ENCODE measurements at places on chromosomes 13 and 19.

- peak; percentile 34 for DNase-seq
These were observed 49.8 kb downstream of the BICRA start for GRCh38 chr19:47658431-47659348.

DNA sequence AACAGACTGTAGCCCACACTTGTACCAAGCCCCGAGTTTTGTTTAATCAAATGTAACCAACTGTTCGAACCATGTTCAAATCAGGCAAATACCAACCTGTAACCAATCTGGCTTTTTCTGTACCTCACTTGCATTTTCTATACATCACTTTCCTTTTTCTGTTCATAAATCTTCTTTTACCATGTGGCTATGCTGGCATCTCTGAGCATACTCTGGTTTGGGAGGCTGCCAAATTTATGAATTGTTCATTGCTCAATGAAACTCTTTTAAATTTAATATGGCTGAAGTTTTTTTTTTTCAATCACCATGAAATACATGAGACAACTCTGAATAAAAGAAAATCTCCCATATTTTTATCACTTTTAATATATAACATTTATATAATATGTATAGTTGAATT is 256.1 kb downstream of the SLITRK6 start:
- DNase-seq = no peak

- DNase-seq = no peak
These were observed 607.1 kb downstream of the DCT start for GRCh38 chr13:93872376-93872775.

GRCh38 chr13:44336934-44337333 is 36.7 kb upstream of the SERP2 start:
- no peak for DNase-seq

DNA sequence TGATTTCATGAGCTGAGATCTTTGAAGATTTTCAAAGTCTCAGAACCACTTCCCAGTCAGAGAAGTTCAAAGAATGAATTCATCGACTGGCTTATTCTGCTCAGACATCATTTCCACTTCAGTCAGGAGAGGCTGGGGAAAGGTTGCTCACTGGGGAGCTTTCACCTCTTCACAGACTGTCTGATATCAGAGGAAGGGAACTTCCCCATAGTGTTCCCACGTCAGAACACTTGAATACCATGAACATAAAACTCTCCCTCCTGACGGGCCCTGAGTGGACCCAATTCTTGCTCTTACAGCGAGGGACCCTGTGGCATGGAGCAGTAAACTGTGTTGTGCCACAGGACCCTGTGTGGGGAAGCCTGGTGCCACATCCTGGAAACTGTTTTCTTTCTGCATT is 492.6 kb downstream of the COG6 start:
- no peak for DNase-seq

DNA sequence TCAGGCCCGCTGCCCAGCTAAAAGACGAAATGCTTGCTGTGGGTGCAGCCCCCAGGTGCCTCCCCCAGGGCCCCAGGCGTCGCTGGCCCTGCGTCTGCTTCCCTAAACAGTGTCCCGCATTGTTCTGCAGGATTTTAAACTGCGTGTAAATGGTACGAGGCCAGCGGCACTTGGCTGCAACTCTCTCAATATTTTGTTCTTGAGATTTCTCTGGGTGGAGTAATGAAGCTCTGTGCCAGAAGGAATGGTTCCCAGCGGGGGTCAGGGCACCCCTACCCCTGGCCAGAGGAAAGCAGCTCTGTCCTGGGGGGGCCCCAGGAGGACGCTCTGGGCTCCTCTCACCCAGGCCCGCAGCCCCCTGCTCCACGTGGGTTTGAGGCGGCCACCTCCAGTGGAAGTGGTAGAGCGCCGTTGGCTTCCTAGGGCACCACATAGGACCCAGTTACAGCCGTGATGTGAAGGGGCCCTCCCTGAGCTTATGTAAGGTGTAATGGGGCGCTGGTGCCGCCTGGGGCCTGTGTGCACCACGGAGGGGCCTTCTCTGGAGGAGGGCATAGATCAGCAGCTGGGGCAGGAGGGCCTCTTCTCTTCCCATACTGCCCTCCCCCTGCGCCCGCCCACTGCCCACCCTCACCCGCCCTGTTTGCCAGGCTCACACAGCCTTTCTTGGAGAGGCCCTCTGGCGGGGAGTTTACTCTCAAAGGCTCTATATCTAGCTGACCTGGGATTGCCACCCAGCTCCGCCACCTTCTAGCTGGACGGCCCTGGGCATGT is 19.8 kb downstream of the PAK4 start:
- no peak for DNase-seq

- DNase-seq = no peak
These were observed 527.1 kb downstream of the FGF9 start for GRCh38 chr13:22198001-22198400.

GRCh38 chr13:37277007-37277406 is 171.5 kb upstream of the CSNK1A1L start:
- no peak for DNase-seq

DNA sequence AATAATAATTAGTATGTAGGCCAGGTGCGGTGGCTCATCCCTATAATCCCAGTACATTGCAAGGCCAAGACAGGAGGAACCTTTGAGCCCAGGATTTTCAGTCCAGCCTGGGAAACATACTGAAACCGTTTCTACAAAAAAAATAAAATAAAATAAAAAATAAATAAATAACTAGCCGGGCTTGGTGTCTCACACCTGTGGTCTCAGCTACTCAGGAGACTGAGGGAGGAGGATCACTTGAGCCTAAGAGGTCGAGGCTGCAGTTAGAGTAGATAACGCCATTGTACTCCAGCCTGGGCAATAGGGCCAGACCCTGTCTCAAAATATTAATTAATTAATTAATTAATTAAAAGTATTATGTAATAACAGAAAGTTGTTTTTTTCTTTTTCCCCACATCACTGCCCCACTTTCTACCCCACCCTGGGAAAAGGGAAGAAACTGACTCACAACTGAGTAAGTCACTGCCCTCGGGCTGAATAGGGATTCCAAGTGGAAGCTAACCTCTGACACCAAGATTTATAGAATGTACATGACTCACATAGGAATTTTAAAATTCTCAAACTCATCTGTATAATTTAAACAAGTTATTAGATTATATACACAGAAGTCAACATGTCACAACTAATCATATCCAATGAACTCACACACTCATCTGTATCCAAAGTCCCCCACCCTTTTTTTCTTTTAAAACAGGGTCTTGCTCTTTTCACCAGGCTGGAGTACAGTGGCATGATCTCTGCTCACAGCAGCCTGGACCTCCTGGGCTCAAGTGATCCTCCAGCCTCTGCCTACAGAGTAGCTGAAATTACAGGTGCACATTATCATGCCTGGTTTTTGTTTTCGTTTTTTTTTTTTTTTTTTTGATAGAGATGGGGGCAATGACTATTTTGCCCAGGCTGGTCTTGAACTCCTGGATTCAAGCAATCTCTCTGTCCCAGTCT is 12.5 kb downstream of the ZNF611 start:
- DNase-seq = peak; percentile 88

DNA sequence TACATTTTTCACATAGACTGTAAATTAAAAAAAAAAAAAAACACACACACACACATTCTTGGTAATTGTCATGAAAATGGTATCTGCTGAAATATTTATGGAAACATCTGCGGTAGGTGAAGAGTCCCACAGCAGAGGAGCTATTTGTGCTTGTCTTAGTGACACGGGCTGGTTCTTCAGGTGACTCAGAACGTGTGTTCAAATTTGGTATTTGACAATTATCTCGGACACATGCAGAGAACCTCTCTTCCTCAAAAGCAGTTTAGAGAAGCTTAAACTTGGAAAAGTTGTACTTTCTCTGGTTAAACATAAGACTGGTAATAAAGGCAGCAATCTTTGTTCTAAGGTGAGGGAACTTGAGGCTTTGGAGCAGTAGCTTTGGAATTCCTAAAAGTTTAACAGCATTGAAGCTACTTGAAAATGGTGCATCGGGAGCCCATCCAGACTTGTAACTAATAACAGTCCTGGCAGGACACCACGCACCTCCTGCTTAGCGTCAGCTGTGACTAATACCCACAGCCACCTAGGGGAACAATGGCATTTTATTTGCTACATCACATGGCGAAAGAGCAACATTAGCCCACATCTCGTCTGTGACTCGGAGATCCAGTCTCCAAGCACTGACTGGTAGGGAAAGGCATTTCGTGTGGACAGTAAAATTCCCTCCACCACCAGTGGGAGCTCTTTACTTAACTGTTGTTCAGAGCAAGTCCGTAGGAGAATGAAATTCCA is 1505.1 kb upstream of the SLC10A2 start:
- peak; percentile 97 for DNase-seq

GRCh38 chr19:55688422-55689218 is 13.6 kb downstream of the EPN1 start:
- peak; percentile 30 for DNase-seq

GRCh38 chr13:42331009-42331408 is 59.1 kb downstream of the AKAP11 start:
- no peak for DNase-seq

DNA sequence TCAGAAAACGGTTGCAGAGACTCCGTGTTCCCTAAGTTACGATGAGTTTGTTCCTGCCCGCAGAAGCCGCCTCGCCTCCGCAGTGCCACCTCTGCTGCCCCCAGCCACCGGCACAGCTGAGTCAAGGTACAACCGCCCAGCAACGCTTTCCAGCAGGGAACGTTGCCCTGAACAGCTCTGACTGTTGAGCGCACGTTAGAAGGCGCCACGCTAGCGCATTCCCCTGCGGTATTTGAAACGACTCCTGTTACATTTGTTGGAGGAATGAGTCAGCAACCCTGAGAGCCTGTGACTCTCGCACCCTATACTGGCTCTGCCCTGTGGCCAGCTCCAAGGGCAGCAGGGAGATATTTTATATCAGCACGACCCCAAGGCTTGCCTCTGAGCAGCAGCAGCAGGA is 302.8 kb downstream of the TEX29 start:
- DNase-seq = no peak

- DNase-seq = no peak
These were observed 368.0 kb upstream of the SGCG start for GRCh38 chr13:22812793-22813192.

DNA sequence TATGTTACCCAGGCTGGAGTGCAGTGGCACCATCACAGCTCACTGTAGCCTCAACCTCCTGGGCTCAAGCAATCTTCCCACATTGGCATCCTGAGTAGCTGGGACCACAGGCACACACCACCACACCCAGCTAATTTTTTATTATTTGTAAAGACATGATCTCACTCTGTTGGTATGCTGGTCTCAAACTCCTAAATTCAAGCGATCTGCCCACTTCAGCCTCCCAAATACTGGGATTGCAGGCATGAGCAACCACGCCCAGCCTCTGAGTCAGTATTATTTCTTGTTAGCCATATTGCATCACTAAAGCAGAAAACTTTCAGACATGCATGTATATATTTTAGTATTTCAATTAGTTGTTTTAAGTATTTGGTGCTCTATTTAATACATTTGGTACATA is 376.4 kb downstream of the GPC6 start:
- DNase-seq = peak; percentile 84

- DNase-seq = no peak
These were observed 23.8 kb downstream of the SHC2 start for GRCh38 chr19:437041-437440.

GRCh38 chr13:104592127-104592526 is 1525.9 kb upstream of the SLC10A2 start:
- DNase-seq = peak; percentile 95

GRCh38 chr19:40336601-40336900 is 11.6 kb downstream of the C19orf47 start:
- DNase-seq = no peak

DNA sequence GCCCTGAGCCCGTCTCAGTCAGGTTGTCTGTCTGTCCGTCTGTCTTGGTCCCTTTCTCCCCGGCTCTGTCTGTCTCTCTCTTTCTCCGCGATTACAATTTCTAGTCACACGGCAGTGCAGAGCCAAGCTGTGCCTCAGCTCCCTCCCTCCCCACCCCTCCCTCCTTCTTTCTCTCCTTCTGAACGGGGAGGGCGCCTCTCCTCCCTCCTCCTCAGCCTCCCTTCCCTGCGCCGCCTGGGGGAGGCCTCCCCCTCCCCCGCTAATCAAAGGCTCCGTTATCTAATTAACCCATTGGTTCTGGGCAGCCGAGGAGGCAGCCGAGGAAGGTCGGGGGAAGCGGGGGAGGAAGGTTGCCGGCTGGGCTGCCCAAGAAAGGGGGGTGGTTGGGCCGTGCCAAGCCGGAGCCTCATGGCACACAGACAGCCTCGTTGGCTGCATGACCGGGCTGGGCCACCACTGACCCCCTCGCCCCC is 16.5 kb downstream of the LRRC4B start:
- no peak for DNase-seq

- peak; percentile 36 for DNase-seq
These were observed 130.1 kb downstream of the SLITRK1 start for GRCh38 chr13:83752141-83752540.

- no peak for DNase-seq
These were observed 1299.2 kb upstream of the ATXN8OS start for GRCh38 chr13:68808456-68808855.

- DNase-seq = peak; percentile 84
These were observed 115.8 kb downstream of the KATNAL1 start for GRCh38 chr13:30191491-30192100.

- DNase-seq = no peak
These were observed at the start of gene SIGLEC7 for GRCh38 chr19:51142119-51142518. SIGLEC7 (plus strand) TSS chr19:51142301; CDS start chr19:51142370, 69 bp downstream.

DNA sequence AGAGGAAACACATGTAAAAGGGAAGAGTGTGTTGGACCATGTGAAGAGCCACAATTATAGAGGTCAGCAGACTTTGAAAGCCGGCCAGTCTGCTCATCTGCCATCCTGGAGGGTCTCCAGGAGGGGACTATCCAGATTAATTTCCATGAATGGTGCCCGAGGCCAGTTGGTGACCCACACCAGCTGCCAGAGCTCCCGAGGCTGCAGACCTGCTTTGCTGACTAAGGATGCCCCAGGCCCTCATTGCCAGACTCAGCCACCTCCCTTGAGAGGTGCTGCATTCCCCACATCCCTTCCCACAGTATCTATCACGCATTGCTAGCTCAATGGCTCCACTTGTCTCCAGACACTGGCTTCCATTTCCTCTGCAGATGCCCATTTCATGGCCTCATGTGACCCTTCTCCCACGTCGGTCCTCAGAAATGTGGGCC is 110.3 kb downstream of the NALCN start:
- no peak for DNase-seq

DNA sequence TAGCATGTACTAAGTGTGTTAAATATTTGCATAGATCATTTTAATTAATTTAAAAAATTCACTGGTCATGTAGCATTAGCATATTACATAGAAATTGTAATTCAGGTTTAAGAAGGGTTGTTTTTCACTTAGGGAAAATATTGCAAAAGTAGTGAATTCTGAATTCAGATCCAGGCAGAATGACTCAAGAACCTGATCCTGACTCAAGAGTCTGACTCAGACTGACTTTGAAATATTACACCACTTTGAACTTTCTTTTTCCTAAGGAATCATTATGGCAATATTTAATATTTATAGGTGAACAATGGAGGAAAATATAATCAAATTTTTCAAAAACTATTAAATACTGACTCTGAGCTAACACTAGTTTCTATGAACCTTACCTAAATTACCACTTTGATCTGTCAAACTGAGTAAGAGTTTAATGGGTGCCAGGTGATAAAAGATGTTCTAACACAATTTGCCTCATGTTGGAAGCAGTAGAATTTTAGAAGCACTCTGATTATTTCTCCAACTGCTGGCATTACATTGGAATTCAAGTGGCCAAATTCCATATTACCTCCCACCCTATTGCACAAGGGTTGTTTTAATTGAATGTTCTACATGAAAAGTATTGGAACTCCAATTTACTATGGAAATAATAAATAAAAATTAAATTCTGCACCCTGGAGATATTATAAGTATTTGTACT is 261.6 kb downstream of the SLITRK1 start:
- no peak for DNase-seq

- DNase-seq = peak; percentile 67
These were observed 9.8 kb upstream of the GNA15 start for GRCh38 chr19:3125900-3126524.

- DNase-seq = no peak
These were observed 314.8 kb upstream of the MAB21L1 start for GRCh38 chr13:35791184-35791851.

Data from kidney tubule cell (primary cell).